ENCODE measurements at places on chromosomes 1 and 21.

DNA sequence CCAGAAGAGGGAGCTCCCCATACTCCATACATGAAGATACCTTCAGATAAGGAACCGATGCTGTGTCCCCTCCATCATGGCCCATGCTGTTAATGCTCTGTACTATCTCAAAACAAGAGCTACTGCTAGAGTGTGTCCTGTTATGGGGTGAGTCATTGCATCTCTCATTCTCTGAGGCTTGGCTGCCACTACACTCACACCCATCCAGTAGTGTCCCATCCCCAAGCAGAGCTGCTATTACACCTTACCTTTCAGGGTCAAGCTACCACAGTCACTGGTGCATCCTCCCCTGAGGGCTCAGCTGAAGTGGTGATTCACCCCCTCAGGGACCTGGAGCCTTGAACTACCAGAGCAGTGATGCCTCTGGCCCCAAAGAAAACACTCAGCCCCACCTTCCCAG, 198.5 kb downstream of the PLA2G4A start:
- no peak for DNase-seq

DNA sequence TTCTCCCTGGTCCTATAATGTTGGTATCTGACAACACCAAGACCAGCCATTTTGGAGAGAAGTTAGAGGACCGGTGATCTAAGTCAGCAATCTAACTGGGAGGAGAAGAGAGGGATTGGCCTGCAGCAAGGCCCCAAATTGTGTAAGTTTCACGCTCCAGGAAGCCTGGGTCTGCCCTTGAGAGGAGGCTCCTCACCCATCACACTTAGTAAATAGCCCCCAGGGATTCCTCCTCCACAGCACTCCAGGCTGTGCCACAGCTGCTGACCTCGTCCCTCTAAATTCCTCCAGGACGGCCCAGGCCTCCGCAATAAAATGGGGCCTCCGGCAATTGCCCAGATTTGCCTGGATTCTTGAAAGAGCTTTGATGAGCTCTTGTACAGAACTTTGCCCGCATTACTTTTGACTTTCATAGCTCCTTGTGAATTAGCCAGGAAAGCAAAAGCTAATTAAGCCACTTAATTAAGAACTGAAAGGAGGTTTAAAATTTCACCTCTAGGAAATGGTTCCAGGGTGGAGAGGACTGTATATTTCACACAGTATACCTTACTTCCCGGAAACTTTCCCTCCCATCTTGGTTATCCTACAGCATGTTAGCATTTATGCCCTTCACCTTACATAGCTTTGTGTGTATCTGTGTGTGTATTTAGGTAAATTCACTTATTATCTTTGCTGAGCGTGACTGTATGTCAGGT, 90.5 kb downstream of the LAMC2 start:
- DNase-seq: no peak

- no peak for DNase-seq
Measured at GRCh38 chr1:220219865-220220698, 52.2 kb downstream of the RAB3GAP2 start.

GRCh38 chr1:162080472-162081015, 11.1 kb downstream of the NOS1AP start:
- no peak for DNase-seq

- DNase-seq: no peak
Measured at GRCh38 chr1:147579532-147579931, 38.2 kb downstream of the BCL9 start.

- DNase-seq: no peak
Measured at GRCh38 chr1:163196449-163196787, 6.3 kb downstream of the RGS5 start.

- no peak for DNase-seq
Measured at GRCh38 chr1:61757950-61758349, 15.7 kb downstream of the PATJ start.

DNA sequence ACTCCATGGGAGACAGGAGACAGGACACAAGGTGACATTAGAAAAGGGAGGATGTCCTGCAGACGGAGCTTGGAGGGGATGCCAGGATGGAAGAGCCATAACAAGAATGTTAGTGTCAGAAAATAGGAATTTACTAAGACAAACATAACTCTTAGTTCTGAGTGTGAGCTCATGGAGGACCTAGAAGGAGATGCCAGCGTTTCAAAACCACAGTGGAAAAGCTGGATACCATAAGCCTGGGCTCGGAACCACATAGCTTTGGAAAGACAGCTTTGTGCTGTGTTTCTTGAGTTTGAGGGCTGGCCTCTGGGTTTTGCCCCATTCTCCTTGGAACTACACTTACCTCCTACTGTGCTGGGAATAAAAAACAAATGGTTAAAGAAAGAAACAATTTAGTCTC, 128.4 kb downstream of the S1PR1 start:
- no peak for DNase-seq
